Dermis microvascular lymphatic vessel endothelial cell (primary cell): ENCODE measurements at places on chromosomes 6 and 20.

- no peak for DNase-seq
Observed at GRCh38 chr6:65501045-65501444, 206.0 kb downstream of the EYS start.

- DNase-seq: no peak
Observed at GRCh38 chr6:16758163-16758975, 2.9 kb downstream of the ATXN1 start.

DNA sequence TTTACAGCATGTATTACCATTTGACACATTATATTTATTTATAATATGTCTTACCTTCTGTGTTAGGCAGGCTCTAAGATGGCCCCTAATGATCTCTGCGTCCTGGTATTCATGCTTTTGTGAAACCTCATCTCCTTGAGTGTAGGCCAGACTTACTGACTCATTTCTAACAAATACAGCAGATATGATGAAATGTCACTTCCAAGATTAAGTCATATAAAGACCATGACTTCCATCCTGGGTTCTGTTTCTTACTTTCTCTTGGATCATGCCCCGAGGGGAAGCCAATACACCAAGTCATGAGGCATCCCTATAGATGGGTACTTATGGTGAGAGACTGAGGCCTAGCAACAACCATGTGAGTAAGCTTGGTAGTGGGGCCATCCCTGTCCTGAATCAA is 30.2 kb downstream of the ZHX3 start:
- no peak for DNase-seq

DNA sequence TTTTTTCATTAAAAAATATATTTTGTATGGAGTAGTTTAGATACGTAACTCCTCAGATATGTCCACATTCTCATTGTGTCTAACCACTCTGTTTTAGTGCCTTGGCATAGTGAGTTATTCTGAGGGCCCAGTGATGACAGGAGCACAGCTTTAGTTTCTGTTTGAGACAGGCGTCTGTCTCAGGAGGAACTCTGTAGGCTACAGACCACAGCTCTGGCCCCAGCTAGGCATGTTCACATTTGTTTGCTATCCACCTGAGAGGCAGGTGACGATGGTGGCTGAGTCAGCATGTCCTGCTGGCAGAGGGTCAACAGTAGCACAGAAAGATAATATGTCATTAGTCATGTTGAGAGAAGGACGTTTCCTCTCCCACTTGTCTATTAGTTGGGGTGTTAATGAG is 16.3 kb downstream of the LRRC1 start:
- peak; percentile 75 for DNase-seq

GRCh38 chr6:35166116-35166515 is 25.0 kb upstream of the TCP11 start:
- DNase-seq: no peak

- DNase-seq: no peak
Observed at GRCh38 chr20:8918145-8918544, 150.7 kb upstream of the PLCB4 start.

DNA sequence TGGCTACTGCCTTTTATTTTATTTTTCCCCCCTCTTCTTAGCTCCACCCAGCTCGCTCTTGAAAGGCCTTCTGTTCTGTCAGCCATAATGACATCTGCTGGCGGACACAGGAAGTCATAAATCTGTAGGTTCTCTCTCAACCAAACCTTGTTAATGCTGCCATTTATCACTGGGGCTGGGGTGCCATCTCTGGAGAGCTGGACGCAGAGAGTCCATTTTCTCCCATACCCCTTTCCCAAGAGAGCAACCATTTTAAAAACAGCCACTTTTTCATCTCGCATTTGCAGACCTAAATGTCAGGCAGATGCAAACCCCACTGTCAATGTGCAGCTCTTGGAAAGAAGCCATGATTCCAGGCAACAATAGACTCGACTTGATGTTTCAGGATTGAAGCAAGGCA is 13.0 kb upstream of the TSHZ2 start:
- peak; percentile 44 for DNase-seq

DNA sequence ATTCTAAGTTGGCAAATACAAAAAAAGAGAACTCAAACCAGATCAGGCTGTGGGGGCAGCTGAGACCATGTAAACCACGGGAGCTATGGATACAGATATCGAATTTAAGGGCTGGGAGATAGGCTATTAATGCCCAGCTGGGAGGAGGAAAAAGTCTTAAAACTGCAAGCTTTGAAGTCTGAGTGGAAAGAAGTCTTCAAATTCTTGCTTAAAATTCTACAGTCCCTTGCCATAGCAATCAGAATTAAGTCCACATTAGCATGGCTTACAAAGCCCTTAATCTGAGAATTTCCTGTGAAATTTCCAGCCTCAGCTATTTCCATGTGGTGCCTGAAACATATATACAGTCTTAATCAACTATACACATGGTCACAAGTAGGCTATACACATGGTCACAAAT is 465.0 kb upstream of the HSF2 start:
- no peak for DNase-seq

- no peak for DNase-seq
Observed at GRCh38 chr20:45867819-45868176, 10.4 kb downstream of the ZSWIM3 start.

DNA sequence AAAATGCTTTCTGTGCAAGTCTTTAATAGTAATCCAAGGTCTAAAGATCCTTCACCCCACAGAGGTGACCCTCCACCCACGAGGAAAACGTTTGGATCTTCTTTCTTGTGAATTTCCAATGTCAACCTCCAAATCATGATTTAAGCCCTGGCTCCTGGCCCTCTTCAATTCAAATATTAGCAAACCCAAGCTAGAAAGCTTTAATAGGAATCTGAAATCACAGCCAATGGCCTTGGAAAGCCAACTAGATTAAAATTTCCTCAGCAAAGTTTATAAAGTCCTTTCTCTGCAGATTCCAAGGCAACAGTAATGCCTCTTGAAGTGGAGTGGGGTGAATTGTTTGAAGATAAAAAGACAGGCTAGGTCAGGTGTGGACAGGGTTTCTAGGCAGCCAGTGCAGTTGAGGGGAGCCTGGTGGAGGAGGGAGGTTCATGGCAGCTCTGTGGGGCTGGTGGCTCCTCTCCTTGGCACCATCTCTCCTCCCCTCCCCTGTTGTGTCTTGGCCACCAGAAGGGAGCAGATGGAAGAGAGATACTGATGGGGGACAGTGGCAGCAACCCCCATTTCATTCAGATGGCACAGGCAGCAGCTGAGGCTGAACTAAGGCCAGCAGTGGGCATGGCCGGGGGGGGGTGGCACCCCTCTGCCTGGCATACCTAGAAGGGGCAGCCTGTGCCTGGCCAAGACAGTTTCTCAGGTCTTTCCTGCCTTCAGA is 12.0 kb upstream of the UQCC2 start:
- DNase-seq: no peak

- DNase-seq: no peak
Observed at GRCh38 chr20:3051385-3052019, 5.7 kb downstream of the MRPS26 start.

GRCh38 chr6:21823371-21823770 is 229.8 kb downstream of the SOX4 start:
- peak; percentile 52 for DNase-seq

DNA sequence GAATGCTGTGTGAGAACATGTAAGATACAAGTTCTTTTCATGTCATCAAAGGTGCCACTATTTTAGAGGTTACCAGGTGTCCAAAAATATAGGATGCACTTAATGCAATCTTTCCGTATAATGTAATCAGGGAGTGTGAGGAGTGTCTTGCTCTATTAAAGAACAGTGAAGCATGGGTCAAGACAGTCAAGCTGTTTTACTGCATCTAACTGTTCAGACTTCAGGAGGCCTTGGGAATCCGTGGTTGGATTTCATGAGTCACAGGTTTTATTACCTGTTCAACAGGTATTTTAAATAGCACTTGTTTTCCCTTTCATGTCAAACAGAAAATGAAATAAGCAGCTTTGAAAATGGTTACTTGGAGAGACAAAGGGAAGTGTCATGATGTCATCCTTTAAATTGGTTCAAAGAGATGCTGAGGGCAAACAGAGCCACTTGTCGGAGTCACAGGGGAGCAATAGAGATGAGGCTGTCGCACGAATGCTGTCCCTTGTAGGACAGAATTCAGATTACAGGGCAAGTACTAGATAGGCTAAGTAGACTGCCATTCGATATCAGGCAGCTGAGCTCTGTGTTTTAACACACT is 621.5 kb downstream of the QKI start:
- no peak for DNase-seq

- DNase-seq: no peak
Observed at GRCh38 chr6:138145402-138145801, 16.3 kb upstream of the ARFGEF3 start.

DNA sequence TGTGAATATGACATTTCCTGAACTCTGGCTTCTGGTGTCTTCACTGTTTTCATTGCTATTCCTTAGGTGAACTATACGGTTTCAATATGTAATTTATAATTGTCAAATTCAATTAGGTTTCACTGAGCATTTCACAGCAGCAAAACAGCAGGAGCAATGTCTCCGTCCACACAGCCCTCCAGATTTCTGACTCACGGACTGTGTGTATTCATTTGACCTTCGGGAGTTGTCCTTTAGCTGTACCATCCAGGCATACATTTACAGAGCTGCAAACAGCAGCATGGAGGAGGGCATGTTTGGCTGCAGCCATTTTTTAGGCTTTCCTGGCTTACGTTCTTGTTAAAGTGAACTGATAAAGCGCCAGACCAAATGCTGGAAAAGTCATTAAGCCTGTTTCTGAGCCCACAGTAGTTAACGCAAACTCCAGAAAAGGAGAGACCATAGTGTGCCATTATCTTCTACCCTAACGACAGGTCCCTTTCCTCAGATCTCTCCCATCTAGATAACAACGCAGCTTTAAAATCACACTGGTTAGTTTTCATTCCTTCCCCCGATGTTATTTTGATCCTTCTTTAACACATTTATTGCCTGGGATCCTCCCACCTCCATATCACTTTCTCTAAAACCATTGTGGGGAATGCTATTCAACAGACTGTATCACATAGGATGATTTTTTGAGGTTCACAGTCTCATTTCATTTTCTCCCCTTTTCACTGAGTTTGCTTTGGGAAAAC is 18.3 kb downstream of the FOXC1 start:
- DNase-seq: no peak

DNA sequence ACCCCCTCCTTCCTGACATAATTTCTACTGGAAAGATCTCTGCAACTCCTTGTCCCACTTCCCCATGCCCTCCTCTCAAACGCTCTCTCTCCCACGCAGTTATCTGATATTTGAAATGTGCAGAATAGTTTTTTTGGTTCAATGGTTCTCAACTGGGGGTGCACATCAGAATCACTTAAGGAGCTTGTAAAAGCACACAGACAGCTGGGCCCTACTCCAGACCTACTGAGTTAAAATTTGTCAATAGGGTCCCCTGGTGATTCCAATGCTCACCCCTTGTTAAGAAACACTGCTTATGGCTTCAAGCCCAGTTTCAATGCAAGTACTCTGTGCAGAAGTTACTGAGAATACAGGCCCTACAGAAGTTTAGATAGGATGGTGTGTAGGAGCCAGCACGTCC is 45.2 kb upstream of the KCNK16 start:
- no peak for DNase-seq

- DNase-seq: no peak
Observed at GRCh38 chr20:40416274-40416673, 272.8 kb downstream of the MAFB start.

GRCh38 chr6:40774932-40775331 is 187.8 kb upstream of the LRFN2 start:
- no peak for DNase-seq

DNA sequence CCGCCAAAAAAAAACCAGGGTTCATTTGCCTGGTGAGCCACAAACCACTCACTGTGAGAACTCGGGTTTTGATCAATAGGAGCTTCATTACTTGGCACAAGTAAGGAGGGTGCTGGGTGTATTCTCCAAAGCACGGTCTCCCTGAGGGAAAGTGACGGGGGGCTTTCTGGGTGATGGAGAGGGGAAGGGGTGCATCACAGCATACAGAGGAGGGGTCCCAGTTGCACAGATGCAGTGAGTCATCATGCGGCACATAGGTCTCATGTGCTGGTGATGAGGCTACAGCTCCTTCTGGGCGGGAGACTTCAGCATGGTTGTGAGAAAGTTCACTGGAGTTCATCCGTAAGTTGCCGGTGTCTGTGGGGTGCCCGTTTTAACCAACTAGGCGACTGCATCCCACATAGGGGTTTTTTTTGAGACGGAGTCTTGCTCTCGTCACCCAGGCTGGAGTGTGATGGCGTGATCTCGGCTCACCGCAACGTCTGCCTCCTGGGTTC is 36.2 kb downstream of the SUN5 start:
- no peak for DNase-seq

- no peak for DNase-seq
Observed at GRCh38 chr20:41978875-41979274, 360.7 kb upstream of the CHD6 start.

DNA sequence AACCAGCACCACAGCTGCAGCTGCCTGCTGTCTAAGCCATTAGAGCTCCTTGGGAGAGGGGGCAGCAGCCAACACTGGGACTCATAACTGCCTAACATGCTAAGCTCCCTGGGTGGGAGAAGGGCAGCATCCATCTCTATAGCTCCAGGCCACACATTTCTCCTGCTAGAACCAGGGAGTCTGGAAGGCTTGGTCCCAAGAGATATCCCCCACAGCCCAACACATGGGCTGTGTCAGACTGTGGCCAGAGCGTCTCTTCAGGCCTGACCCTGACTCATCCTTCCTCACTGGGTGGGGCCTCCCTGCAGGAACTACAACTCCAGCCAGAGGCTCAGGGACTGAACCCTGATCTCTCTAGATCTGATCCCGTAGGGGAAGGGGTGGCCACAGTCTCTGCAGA is 411.1 kb downstream of the HDGFL1 start:
- no peak for DNase-seq

- DNase-seq: no peak
Observed at GRCh38 chr6:167549213-167549612, 224.3 kb downstream of the TTLL2 start.

GRCh38 chr6:107400616-107401147 is 58.7 kb downstream of the PDSS2 start:
- no peak for DNase-seq

- DNase-seq: peak; percentile 7
Observed at GRCh38 chr6:152233547-152234320, 403.4 kb downstream of the SYNE1 start.

DNA sequence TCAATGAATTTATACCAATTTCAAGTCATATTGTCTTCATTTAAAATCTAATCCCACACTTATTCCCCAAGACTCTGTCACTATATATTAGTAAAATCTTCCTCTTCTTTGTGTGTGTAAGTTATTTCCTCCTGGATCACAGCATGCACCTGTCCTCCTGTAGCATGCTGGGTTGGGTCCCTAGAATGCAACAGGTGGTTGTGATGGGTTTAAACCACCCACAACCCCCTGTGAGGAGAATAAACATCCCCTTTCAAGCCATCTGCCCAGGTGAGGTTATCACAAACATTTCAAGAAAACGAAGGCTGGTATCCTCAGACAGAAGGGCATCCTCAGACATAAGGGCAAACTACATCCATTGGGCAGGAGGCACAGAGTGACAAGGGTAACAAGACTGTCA is 26.4 kb downstream of the DZANK1 start:
- DNase-seq: no peak

DNA sequence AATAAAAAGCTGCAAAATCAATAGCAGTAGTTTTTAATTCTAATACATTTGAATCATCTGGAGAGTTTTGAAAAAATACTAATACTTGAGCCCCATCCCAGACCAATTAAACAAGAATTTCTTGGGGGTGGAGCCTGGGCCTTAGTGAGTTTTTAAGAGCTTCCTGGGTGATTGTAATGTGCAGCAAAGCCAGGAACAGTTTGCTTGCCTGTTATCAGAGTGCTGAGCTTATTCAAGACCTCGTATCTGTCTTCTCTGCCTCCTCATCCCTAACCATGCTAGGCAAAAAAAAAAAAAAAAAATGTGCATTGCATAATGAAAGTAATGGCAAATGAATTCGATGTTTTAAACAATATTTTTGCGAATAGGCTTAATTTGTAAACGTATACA is 36.4 kb upstream of the MYB start:
- no peak for DNase-seq

- no peak for DNase-seq
Observed at GRCh38 chr6:147528511-147529145, 20.1 kb downstream of the SAMD5 start.
